MCF 10A (cell line): ENCODE measurements at places on chromosomes 7 and 10. TPM values are rescaled to one million over a fixed set of nuclear protein-coding genes. Genes with fewer than 3 reads are reported as not detected.

DNA sequence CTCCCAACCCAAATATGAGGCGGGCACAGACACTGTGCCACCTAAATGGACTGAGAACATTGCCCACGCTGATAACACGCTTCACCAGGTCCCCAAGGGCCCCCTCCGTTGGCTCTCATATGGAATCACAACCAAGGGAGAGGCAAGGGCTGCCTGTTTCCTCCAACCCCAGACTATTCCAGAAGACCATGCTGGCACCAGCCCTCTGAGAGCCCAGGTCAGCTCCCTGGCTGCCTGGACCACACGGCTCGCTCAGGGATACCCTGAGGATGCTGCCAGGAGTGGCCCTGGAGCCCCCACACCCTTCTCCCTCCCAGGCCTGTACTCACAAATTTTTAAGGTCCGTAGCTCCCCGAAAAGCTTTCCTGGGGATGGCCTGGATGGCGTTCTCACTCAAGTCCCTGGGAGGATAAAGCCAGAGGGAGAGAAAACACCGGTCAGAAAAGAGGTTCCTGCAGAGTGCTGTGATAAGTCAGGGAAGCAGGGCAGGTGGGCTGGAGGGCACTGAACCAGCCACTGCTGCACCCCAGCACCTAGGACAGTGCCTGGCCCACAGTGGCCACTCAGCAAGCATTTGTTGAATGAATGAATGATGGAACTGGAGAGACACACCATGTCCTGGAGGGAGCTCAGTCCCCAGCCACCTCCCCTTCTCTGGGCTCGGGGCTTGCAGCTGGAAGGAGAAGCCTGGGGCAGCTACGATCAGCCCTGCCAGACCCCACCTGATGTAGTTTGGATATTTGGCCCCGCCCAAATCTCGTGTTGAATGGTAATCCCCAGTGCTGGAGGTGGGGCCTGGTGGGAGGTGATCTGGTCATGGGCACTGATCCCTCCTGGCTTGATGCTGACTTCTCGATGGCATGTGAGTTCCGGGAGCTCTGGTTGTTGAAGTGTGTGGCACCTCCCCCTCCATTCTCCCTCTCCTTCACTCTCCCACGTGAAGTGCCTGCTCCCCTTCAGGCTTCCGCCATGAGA is 119.8 kb downstream of the SLIT1 start:
- no peaks in the 10 kb centered on the region for H3K27me3 ChIP-seq
- no peak for DNase-seq
- no peak overlapping the region for H3K4me3 ChIP-seq

DNA sequence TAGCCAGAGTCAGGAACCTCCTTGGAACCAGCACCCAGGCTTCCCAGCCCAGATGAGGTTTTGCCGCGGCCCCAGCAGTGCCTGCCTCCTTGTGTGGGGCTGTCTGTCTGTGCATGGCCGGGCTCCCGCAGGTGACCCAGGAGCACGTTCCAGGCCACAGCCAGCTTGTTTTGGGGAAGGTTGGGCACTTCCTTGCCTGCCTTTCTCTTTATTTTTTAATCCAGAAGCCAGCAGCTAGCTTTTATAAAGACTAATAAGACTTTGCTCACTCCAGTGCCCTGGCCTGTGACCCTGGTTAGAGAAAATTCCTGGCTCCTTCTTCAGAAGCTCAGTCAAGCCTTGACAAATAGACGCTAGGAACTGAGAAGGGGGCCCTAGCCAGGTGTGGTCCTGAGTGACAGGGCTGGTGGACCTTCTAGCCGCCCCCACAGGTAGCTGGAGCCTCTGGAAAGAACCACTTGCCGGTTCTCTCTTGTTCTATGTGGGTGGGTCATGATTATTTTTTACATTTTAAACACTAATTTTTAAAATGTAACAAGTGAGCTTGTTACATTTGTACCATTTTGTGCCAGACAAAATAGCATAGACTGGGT is 837 bp downstream of the SLC29A3 start:
- no peaks in the 10 kb centered on the region for H3K27me3 ChIP-seq
- peak overlapping the region; percentile 98 for H3K4me3 ChIP-seq
- DNase-seq, result no peak
- H3K27ac ChIP-seq, result no peak overlapping the region
- H3K4me1 ChIP-seq, result no peaks in the 10 kb centered on the region
- peaks cover 7% of the 10 kb centered on the region for H3K36me3 ChIP-seq

GRCh38 chr7:24843821-24844434 is 86.7 kb upstream of the GSDME start:
- DNase-seq, result no peak
- H3K4me1 ChIP-seq, result no peaks in the 10 kb centered on the region
- H3K36me3 ChIP-seq, result peaks cover 48% of the 10 kb centered on the region
- no peak overlapping the region for H3K4me3 ChIP-seq
- no peaks in the 10 kb centered on the region for H3K27me3 ChIP-seq
- H3K27ac ChIP-seq, result no peak overlapping the region

GRCh38 chr10:118210276-118210675 is 131.8 kb downstream of the FAM204A start:
- H3K4me3 ChIP-seq, result no peak overlapping the region
- no peaks in the 10 kb centered on the region for H3K27me3 ChIP-seq

DNA sequence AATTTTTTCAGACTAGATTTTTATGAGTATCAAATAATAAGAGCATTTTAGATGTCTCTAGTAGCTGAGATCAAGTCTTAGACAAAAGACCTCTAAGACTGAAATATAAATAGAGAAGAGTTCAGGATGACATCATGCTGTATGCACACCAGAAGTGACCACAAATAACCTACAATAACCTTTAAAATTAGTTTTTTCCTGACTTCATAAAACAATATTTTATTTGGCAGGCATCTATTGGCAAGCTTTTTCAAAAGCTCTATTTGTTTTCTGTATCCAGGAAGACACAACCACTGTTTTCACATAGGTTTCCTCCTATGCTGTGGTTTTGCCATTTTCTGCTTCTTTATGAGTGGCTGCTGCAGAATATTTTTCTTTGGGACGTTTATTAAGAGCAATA is 359.1 kb downstream of the CRPPA start:
- peaks cover 1% of the 10 kb centered on the region for H3K36me3 ChIP-seq
- H3K4me1 ChIP-seq, result peaks cover 3% of the 10 kb centered on the region

GRCh38 chr7:100901921-100902332 is 6.2 kb upstream of the ACHE start:
- H3K4me1 ChIP-seq, result no peaks in the 10 kb centered on the region
- H3K4me3 ChIP-seq, result no peak overlapping the region
- H3K36me3 ChIP-seq, result no peaks in the 10 kb centered on the region
- peaks cover 21% of the 10 kb centered on the region for H3K27me3 ChIP-seq
- H3K27ac ChIP-seq, result no peak overlapping the region
- no peak for DNase-seq

GRCh38 chr10:117989962-117990361 is 56.8 kb downstream of the RAB11FIP2 start:
- no peak for DNase-seq
- H3K27me3 ChIP-seq, result no peaks in the 10 kb centered on the region
- no peak overlapping the region for H3K27ac ChIP-seq
- H3K36me3 ChIP-seq, result peaks cover 7% of the 10 kb centered on the region
- no peaks in the 10 kb centered on the region for H3K4me1 ChIP-seq

- H3K4me1 ChIP-seq, result no peaks in the 10 kb centered on the region
- no peak for DNase-seq
- H3K4me3 ChIP-seq, result no peak overlapping the region
- H3K27ac ChIP-seq, result no peak overlapping the region
- H3K27me3 ChIP-seq, result no peaks in the 10 kb centered on the region
Observed at GRCh38 chr10:70512149-70512639, 33.6 kb downstream of the PALD1 start.

GRCh38 chr7:112462236-112462635 is 12.0 kb downstream of the IFRD1 start:
- peak; percentile 98 for DNase-seq
- H3K4me3 ChIP-seq, result no peak overlapping the region
- H3K4me1 ChIP-seq, result peaks cover 25% of the 10 kb centered on the region
- no peaks in the 10 kb centered on the region for H3K27me3 ChIP-seq
- H3K36me3 ChIP-seq, result peaks cover 95% of the 10 kb centered on the region

PRSS37 gene
- total RNA-seq, result not detected in 2 replicates

GLCCI1 gene
- total RNA-seq, result 5.3 and 7.4 TPM in 2 replicates

GRCh38 chr7:101857358-101857811 is 40.0 kb downstream of the CUX1 start:
- H3K4me3 ChIP-seq, result peak overlapping the region; percentile 70
- H3K27ac ChIP-seq, result peak overlapping the region; percentile 74
- no peaks in the 10 kb centered on the region for H3K36me3 ChIP-seq
- no peaks in the 10 kb centered on the region for H3K27me3 ChIP-seq
- no peak for DNase-seq
- peaks cover 32% of the 10 kb centered on the region for H3K4me1 ChIP-seq

UNCX gene
- total RNA-seq, result not detected in 2 replicates

DNA sequence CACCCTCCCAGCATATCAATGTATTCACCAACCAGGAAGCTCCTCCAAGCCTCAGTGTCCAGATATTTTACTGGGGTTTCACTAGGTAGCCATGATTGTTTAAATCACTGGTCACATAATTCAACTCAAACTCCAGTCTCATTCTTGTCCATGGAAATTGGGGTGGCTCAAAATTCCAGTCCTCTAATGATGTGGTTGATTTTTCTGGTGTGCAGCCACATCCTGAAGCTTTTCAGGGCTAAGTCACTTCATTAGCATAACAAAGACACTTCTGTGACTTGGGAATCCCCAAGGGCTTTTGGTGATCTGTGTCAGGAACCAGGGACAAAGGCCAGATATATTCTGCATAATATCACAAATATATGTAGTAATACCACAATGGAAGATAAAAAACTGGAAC is 786.9 kb upstream of the IGFBP3 start:
- H3K4me3 ChIP-seq, result no peak overlapping the region

GRCh38 chr7:42262964-42263363 is 26.0 kb upstream of the GLI3 start:
- peak overlapping the region; percentile 79 for H3K27ac ChIP-seq
- peaks cover 6% of the 10 kb centered on the region for H3K4me1 ChIP-seq
- no peak overlapping the region for H3K4me3 ChIP-seq
- H3K27me3 ChIP-seq, result no peaks in the 10 kb centered on the region
- peak; percentile 69 for DNase-seq

DNA sequence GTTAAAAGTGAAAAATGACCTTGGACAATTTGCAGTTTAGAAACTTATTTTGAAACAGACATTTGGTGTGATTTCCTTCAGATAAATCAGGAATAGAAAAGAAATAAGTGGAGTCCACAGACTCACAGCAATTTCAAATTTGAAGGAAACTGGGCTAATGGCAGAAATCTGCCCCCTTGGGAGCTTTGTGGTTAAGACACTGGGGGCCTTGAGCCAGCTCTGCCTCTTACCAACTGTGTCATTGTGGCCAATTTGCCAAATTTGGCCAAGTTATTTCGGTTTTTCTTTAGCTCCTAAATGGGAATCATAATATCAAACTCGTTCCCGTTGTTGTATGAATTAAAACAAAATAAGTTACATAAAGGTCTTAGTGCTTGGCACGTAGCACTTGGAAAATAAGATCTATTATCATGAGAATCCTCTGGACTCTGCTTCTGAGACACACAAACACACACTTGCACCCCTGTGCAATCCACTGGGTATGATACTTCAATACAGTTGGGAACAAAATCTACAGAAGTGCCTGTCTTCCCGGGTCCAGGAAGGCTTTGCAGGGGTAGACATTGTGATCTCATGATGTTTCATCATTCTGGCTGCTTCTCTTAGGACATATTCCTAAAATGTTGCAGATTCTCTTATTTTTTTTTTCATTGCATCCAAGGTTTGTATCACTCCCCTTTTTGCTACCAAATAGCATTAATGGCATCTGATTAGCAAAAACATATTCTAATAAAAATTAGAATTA is 4.9 kb downstream of the ARMC3 start:
- no peak overlapping the region for H3K27ac ChIP-seq
- H3K4me1 ChIP-seq, result no peaks in the 10 kb centered on the region
- H3K27me3 ChIP-seq, result no peaks in the 10 kb centered on the region

LOXL4 gene
- not detected in 2 replicates for total RNA-seq

- peaks cover 7% of the 10 kb centered on the region for H3K36me3 ChIP-seq
- no peak overlapping the region for H3K27ac ChIP-seq
- no peak for DNase-seq
- H3K4me3 ChIP-seq, result no peak overlapping the region
- H3K4me1 ChIP-seq, result no peaks in the 10 kb centered on the region
- H3K27me3 ChIP-seq, result peaks cover 68% of the 10 kb centered on the region
Observed at GRCh38 chr7:50207686-50208255, 96.7 kb upstream of the IKZF1 start.

DNA sequence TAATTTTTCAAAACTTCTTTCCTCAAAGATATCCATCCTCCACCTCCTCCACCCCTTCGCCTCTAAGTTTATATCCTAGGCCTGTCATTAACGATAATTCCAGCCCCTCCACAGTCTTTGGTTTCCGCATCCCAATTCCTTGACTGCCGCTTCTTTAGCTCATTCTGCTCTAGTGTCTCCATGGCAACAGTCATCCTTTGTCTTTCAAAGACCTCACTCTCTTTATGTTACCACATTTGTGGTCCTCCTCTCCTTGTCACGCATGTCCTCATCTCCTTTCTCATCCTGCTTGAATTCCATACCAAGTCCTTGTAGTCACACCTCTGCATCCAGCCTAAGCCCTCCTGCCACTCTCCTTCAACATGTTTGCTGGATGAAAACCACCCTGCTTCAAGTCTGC is 511.2 kb upstream of the KLF6 start:
- H3K4me3 ChIP-seq, result no peak overlapping the region
- no peak overlapping the region for H3K27ac ChIP-seq
- H3K36me3 ChIP-seq, result no peaks in the 10 kb centered on the region
- H3K27me3 ChIP-seq, result no peaks in the 10 kb centered on the region
- H3K4me1 ChIP-seq, result peaks cover 14% of the 10 kb centered on the region
- no peak for DNase-seq

GRCh38 chr7:75650681-75651080 is 88.1 kb downstream of the HIP1 start:
- H3K36me3 ChIP-seq, result peaks cover 7% of the 10 kb centered on the region
- peaks cover 6% of the 10 kb centered on the region for H3K4me1 ChIP-seq
- no peak overlapping the region for H3K4me3 ChIP-seq
- no peaks in the 10 kb centered on the region for H3K27me3 ChIP-seq
- H3K27ac ChIP-seq, result no peak overlapping the region

- DNase-seq, result no peak
- H3K36me3 ChIP-seq, result no peaks in the 10 kb centered on the region
- no peak overlapping the region for H3K27ac ChIP-seq
- no peaks in the 10 kb centered on the region for H3K4me1 ChIP-seq
- no peaks in the 10 kb centered on the region for H3K27me3 ChIP-seq
- H3K4me3 ChIP-seq, result no peak overlapping the region
Observed at GRCh38 chr10:37667736-37668135, 189.7 kb downstream of the ZNF248 start.

DNA sequence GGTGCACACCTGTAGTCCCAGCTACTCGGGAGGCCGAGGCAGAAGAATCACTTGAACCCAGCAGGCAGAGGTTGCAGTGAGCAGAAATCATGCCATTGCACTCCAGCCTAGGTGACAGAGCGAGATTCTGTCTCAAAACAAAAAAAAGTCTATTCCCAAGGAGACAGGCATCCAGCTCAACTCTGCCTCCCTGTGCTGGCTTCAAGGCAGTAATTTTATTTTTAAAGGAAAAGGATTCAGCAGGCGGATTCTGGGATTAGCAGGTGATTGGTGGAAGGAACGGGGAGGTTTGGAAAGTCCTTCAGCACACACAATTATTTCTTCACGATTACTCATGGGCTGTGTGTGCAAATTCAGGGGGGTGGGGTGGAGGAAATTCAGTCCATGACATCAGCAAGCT is 242.9 kb downstream of the PAXIP1 start:
- no peaks in the 10 kb centered on the region for H3K36me3 ChIP-seq
- H3K4me1 ChIP-seq, result no peaks in the 10 kb centered on the region
- no peak for DNase-seq
- no peak overlapping the region for H3K4me3 ChIP-seq
- no peak overlapping the region for H3K27ac ChIP-seq
- no peaks in the 10 kb centered on the region for H3K27me3 ChIP-seq

GIMAP5 gene
- total RNA-seq, result not detected in 2 replicates

GRCh38 chr7:146414937-146415336 is 298.3 kb downstream of the CNTNAP2 start:
- H3K4me1 ChIP-seq, result no peaks in the 10 kb centered on the region
- DNase-seq, result no peak
- no peaks in the 10 kb centered on the region for H3K36me3 ChIP-seq
- no peak overlapping the region for H3K4me3 ChIP-seq
